ENCODE measurements at places on chromosomes 11 and 22.

GRCh38 chr11:128480066-128480465, 107.3 kb downstream of the ETS1 start:
- DNase-seq: peak; percentile 56

DNA sequence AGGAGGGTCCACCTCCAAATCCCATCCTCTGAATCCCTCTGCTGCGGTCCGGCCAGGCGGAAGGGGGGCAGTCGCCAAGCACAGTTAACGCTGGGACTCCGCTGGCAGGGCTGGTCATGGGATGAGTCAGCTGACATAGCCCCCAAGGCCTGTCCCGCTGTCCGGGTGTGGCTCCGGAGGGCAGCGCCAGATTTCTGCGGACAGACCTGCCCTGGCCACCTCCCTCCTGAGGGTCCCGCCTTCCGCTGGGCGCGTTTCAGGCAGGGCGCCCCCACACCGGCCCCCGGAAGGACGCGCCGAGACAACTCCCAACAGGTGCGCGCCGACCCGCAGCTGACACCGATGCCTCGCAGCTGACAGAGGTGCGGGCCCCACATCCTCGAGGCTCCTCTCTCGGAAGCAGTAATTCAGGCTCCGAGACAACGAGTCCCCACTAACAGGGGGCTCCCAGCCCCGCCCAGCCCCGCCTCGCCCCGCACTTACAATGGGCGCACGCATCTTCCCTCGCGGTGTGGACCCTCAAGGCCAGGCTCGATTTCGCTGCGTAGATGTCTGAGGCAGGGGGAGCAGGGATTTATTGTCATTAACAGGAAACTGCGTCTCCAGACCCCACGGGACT, 607 bp downstream of the PLAAT3 start:
- DNase-seq: peak; percentile 58

- no peak for DNase-seq
Measured at GRCh38 chr11:122093731-122094275, 22.2 kb downstream of the BLID start.

DNA sequence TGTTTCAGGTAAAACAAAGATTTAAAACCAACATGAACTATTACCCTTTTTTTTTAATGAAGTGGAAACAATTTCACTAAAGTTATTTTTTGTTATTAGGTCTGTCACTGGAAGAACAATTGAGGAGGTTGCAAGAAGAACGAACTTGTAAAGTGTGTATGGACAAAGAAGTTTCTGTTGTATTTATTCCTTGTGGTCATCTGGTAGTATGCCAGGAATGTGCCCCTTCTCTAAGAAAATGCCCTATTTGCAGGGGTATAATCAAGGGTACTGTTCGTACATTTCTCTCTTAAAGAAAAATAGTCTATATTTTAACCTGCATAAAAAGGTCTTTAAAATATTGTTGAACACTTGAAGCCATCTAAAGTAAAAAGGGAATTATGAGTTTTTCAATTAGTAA, 30.9 kb downstream of the BIRC2 start:
- no peak for DNase-seq

DNA sequence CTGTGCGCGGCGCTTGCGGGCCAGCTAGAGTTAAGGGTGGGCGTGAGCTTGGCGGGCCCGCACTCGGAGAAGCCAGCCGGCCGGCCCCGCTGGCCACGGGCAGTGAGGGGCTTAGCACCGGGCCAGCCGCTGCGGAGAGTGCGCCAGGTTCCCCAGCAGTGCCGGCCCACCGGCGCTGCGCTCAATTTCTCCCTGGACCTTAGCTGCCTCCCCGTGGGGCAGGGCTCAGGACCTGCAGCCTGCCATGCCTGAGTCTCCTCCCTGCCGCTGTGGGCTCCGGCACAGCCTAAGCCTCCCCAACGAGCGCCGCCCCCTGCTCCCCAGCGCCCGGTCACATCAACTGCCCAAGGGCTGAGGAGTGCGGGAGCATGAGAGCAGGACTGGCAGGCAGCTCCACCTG, 5.2 kb upstream of the PES1 start:
- DNase-seq: no peak

DNA sequence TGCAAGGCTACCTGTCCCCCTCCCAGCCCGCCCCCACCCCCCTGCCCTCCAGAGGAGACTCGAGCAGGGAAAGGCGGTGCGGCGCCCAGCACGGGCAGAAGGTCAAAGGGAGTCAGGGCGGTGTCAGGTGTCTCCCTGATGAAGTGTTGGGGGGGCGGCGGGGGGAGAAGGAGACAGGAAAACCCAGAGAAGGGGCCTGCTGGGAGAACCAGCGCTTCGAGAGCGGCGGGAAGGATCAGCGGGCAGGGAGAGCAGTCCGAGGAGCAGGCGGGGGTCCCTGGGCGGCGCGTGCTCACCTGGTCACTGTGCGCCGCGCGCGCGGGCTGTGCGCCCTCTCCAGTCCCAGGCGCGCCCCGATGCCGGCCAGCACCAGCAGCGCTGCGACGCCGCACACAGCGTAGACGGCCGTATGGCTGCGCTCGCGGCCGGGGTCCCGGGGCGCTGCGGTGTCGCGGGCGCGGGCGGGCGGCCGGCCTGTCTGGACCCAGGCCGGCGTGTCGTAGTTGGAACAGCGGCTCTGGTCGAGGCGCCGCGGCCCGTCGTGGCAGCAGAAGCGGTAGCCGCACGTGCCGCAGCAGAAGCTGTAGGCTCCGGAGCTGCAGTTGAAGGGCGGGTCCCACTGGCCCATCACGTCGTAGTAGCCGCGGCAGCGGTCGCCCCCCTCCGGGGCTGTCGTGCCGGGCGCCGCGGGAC, 886 bp downstream of the SHISA8 start:
- DNase-seq: no peak

DNA sequence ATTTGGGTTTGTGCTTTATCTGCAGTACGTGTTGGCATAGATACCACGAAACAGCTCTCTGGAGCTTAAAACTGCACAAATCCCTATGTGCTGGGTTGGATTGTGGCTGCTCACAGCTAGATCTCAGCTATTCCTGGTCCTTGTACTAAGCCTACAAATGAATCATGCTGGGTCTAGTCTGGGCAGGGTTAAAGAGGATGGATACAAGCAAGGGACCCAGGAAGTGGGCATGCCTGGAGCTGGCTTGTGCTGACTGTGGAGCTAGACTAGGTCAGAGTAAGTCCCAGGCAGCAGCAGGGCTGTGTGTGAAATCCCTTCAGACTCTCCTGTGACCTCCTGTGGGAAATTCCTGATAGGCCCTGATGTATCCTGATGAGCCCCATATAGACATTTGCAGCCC, 3.9 kb upstream of the E2F8 start:
- no peak for DNase-seq

GRCh38 chr11:102085864-102086551, 24.2 kb upstream of the YAP1 start:
- no peak for DNase-seq

DNA sequence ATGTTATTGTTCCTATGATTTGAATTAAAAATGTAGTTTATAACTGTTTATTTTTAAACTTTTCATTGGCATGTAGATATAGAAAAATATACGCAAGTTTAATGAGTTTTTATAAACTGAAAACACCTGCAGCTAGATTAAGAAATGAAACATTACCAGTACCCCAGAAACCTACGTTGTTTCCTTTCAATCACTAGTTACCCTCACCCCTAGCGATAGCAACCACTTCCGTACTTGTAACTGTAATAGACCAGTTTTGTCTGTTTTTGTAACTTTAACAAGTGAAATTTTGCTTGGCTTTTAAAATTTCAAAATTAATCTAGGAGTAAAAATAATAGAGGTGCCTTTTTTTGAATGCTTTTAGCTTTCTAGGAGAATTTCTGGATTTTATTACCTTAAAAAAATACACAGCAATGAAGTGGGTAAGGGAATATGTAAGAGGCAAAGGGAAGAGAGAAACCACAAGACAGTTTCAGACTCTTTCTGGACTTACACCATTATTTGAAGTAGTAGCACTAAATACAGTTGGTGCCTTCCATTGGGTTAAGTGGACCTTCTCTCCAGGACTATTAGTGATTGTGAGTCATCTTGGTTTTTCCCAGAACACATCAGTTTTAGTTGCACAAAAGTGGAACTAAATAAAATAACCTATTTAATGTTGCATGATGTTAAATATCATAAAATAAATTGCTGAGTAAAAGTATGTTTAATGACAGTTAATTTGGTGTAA, 18.7 kb upstream of the NAT10 start:
- no peak for DNase-seq

GRCh38 chr11:106473089-106473722, 395.7 kb downstream of the AASDHPPT start:
- no peak for DNase-seq

DNA sequence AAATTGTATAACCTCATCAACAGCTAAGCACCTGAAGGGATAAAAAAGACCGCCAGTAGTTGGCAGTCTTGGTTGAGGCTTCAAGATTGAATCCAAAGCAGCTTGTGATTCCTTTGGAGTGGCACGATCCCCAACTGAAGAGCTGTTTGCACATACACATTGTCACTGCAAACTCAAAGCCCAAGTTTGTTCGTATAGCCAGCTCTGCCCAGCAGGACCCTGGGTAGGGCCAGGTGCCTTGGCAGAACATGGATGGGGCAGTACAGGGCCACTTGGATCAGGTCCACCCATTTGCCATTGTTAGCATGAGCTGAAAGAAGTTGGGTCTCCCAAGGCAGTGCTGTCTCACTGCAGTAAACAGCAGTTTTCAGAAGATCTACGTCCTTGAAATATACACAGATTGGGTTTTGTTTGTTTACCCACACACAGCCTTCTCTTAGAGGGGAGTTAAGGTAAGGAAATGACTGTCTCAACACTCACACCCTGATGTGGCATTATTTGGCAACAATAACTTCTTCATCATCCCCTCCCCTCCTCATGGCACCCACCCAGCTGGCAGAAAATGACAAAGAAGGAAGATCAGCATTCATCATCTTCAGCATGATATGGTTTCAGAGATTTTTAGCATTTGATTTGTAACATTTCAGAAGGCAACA, 132.9 kb downstream of the COMMD9 start:
- DNase-seq: no peak

DNA sequence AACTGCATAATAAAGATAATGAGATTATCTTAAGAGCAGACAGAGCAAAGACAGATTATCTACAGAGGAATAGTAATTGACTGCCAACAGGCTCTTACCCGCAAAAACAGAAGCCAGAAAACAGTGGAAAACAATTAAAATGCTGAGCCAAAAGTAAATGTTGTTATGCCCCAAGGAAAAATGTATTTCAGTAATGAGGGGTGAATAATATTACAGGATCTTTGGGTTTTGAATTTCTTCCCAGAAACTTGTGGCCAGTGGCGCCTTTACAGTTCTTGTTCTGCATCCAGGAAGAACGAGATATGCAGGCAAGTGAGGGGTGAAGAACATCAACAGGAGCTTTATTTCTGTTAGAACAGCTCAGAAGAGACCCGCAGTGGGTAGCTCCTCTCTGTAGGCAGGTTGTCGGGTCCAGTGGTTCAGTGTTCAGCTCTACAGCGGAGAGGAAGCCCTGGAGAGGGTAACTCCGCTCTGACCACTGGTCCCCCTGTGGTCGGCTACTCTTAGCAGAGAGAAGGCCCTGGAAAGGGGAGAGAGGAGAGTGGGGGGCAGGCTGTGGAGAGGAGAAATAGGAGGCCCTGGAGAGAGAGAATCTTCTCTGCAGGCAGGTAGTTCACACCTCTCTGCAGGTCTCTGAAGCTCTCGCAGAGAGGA, 51.8 kb upstream of the SC5D start:
- DNase-seq: no peak

GRCh38 chr22:19035474-19036228, 86.6 kb downstream of the DGCR2 start:
- no peak for DNase-seq

DNA sequence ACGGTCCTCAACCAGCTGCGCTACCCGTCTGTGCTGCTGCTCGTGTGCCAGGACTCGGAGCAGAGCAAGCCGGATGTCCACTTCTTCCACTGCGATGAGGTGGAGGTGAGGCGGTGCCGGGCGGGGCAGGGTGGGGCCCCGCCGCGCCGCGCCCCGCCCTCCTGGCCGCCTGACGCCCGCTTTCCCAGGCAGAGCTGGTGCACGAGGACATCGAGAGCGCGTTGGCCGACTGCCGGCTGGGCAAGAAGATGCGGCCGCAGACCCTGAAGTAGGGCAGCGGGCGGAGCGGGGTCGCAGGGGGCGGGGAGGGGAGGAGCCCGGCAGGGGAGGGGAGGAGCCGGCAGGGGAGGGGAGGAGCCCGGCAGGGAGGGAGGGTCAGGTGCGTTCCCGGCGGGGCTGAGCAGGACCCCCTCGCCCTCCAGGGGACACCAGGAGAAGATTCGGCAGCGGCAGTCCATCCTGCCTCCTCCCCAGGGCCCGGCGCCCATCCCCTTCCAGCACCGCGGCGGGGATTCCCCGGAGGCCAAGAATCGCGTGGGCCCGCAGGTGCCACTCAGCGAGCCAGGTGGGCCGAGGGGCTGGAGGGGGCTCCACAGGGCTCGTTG, 14.7 kb downstream of the EPS8L2 start:
- DNase-seq: peak; percentile 67

DNA sequence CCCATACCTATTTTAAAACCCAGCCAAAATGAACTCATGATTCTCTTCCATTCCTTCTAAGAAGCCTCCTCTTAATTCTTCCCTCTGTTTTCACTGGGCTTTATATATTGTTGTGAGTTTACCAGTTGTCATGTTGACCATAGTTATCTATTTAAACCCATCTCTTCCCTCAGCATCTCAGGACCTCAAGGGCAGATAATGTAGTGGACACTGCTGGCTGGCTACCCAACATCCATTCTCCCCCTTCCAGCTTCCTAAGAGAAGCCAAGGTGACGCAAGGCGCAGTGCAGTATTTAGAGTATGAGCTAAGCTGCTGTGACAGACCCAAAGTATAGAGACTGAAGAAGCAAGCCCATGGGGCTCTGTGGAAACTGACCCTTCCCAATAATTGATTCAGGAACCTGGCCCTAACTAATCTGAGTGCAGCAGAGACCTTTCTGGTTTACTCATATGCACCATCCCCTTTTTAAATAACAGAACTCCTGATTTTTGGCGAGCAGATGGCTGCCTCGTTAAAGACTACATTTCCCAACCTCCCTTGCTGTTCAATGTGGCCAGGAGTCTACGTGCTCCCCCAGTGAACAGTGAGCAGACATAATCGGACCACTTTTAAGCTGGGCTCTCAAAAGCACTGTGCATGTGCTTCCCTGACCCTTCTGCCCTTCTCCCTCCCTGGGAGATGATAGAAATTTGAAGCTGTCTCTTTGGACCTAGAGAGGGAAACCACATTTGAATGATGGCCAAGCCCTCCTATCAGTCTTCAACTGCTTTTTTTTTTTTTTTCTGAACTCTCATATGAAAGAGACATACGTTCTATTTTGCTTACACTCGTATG, 28.1 kb upstream of the CREB3L1 start:
- DNase-seq: no peak

DNA sequence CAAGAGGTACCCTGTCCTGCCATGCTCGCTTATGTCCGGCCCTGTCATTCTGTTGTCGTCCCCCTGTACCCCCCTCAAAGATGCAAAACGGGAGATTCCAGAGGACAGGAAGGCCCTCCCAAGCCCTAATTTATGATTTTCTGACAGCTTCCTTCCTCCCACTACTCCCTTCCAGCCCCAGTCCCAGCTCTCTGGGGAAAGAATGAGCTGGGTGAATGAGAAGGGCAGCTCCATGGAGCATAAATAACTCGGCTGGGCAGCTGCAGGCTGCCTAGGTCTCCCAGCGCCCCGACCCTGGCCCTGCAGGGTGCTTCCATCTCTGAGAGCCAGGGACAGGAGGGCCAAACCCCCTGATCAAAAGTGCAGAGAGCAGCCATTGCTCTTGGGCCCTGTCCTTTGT, 3.9 kb upstream of the EMID1 start:
- no peak for DNase-seq

Measured in activated CD4-positive, alpha-beta memory T cell treated with anti-CD3 and anti-CD28 coated beads for 36 hours (primary cell).